ENCODE measurements at places on chromosomes 6 and 20.

DNA sequence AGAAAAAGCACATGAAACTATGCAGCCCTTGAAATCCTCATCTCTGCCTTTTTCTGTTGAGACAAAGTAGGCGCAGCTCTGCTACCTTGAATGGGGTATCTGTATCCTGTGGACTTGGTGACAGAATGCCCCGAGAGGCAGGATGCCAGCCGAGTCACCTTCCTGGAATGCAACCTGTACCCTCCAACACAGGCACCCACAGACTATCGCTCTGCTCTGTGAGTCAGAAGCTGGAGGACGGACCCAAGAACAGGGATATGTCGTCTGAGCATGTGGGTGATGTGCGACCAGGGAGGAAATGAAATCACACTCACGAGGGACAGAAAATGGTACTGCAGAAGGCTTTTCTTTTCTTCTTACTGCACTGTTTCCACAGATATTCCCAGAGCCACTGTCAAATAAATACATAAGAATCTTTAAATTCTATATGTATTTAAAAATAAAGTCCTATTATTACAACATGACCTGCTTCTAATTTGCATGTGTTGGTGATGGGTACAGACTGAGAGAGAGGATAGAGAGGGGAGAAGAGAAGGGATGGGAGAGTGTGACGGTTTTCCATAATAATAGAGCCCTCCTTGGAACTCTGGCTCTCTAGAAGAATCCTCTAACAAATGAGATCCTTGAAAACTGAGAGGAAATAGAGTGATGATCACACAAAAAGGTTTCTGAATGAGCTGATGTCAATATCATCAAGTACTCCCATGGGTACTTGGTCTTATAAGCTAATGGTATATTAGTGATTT lies 308.1 kb downstream of the FOXC1 start:
- no peak for DNase-seq

DNA sequence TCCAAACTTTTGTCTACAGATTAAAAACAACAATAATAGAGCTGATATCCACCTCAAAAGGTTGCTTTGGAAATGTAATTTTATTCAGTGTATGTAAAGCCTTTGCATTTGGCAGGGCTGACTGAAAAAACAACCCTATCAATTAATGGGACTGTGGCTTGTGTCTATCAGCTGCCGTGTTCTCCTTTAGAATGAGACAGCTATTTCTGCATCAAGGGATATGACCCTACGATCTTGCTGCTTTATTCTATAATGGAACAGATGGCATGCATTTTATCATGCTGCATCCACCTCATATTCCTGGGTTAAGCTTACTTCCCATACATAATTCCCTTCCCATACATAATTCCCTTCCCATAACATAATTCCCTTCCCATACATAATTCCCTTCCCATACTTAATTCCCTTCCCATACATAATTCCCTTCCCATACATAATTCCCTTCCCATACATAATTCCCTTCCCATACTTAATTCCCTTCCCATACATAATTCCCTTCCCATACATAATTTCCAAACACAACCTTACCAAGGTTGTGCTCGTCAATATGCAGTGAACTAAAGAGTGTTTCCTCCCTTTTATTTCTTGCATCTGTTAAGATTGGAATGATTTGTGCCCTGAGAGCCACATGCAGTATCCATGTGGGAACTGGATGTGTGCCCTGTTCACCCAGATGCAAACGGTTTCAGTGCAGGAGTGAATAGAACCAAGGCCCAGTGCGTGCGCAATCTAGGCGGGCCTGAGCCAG lies 26.8 kb downstream of the SERPINB6 start:
- no peak for DNase-seq

- DNase-seq: no peak
These were observed 18.8 kb upstream of the SMIM26 start for GRCh38 chr20:18548465-18548864.

DNA sequence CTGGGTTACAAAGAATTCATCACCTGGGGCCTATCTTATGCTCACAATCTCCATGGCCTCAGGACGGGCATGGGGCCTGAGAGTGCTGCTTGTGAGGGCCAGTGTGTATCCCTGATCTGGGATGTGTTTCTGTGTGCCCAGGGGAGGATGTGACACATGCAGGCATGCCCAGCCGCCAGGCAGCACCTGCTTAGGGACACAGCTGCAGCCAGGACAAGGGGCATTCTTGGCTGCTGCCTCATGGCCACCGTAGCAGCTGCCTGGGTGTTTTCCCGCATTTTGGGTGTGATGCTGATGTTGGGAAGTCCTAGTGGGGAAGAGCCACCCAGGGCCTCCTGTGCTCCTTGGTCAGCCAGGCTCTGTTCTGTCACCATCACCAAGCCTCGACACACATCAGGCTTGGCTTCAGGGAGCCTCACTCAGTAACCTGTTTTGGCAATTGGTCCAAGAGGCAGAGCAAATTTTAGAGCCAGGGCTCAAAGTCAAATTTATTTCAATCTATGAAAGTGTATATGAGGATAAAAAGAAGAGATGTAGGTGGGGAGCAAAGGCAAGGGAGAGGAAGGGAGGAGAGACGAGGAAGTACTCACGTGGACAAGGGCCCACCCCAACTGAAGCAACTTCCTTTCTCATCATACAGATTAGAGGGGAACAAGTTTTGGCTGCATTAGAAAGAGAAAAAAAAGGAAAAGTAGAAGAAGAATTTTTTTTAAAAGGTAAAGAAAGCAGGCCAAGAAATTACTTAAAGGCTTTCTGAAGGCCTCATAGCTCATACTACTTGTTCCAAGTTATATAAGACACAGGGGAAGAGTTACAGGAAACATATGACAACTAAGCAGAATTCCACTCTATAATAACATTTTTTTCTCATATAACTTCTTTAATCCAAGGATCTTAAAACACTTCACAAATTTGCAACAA lies 269.9 kb upstream of the SUPT3H start:
- no peak for DNase-seq

- no peak for DNase-seq
These were observed 111.4 kb upstream of the ATXN1 start for GRCh38 chr6:16872543-16873235.

- no peak for DNase-seq
These were observed 156.0 kb upstream of the SOX4 start for GRCh38 chr6:21437581-21437980.

DNA sequence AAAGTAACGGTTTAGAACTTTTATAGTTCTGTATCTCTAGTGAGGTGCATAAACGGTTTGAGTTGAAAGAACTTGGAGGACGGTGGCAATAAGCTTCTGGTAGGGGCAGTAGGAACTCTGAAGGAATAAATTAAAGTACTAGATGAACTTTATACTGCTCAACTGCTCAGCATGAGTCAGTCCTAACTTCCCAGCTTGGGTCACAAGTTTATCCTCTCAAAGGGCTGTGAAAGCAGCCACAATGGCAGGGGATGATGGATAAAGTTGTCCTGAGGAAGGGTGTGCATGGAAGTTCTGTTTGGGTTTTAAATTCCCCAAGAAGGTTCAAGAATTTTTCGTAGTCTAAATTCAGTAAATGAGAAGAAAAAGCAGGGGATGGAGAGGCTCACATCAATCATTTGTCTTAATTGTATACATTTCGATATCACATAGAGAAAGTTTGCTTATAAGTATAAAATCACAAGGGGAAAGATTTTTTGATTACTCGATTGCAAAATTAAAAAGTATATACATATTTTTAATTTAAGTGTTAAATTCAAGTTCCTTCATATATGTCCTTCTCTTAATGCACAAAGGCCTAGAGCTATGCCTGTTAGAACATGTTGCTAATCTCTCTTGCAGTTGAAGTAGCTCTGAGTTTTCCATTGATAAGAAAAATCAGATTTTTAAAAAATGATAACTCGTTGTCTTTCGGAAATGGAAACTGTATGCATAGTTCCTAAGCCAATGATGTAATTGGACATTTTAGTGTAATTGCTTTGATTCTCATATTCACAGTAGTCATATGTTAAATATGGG lies 55.3 kb upstream of the JAG1 start:
- DNase-seq: no peak

DNA sequence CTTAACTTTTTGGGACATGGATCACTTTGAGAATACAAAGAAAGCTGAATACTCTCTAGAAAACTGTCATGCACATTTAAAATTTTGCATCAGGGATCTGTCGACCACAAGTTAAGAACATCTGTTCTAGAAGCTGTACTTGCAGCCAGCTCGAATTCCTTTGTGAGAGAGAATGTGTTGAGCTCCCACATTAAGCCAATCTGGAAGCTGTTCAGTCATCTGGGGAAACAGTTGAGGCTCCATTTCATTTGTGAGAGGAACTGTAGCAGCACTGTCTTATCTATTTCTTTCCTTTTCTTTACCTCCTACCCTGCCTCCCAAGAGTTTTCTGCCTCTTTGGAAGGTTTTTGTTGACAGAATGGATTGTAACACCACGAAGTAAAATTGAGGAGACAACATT lies 50.8 kb downstream of the KAT14 start:
- no peak for DNase-seq

DNA sequence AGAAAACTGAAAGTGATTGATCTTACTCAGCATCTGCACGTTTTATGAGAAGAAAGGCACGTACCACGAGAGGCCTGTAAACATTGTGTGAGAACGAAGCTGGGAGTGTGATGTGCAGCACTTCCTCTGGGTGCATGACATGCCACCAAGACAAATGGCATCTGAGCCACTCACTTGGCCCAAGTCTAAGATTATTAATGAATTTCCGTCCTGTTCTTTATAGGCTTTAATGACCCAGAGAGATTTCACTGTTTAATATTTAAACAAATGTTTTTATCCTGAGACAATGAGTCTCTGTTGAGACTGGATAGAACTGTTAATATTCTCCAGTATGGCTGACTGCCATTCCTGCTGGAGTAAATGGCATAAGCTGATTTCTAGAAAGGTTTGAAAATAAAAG lies 172.6 kb upstream of the PHACTR1 start:
- DNase-seq: no peak
